ENCODE measurements at places on chromosomes 1 and 21. TPM values are rescaled to one million over a fixed set of nuclear protein-coding genes. Genes with fewer than 3 reads are reported as not detected.

DNA sequence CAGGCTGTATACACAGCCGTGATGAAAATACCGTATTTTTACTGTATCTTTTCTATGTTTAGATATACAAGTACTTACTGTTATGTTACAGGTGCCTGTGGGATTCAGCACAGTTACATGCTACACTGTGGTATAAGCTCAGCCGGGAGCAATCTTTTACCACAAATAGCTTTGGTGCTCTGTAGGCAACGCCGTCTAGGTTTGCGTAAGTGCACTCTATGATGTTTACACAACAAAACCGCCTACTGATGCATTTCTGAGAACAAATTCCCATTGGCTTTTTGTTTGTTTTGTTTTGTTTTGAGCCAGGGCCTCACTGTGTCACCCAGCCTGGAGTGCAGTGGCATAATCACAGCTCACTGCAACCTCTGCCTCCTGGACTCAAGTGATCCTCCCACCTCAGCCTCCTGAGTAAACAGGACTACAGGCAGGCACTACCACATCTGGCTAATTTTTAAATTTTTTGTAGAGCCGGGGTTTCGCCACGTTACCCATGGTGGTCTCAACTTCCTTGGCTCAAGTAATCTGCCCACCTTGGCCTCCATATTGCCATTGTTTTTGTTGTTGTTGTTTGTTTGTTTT is 81.0 kb downstream of the SCCPDH start:
- DNase-seq = no peak

DNA sequence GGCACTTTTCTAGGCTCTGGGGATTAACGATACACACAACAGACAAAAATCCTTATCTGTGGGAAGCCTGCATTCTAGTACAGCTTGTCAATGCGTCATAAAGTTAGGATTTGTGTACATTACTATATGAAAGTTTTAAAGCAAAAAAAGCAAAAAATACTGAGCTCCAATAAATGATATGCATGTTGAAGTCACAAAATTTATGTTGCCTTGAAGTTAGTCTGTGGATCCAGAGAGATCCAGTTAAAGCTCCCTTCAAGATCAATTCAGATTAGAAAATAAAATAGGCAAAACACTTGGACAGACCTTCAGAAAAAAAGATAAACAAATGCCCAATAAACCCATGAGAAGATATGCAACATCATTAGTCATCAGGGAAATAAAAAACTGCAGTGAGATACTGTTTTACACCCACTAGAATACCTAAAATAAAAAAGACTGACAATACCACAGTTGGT is 33.1 kb upstream of the KCNQ4 start:
- no peak for DNase-seq

- DNase-seq = no peak
Measured at GRCh38 chr1:30294508-30294907, 428.9 kb downstream of the MATN1 start.

- DNase-seq = no peak
Measured at GRCh38 chr1:197150336-197151005, 4.0 kb upstream of the ASPM start.

GRCh38 chr21:42121794-42122193 is 50.7 kb downstream of the UMODL1 start:
- peak; percentile 71 for DNase-seq

GRCh38 chr1:155834296-155834926 is 22.6 kb downstream of the GON4L start:
- DNase-seq = no peak

DNA sequence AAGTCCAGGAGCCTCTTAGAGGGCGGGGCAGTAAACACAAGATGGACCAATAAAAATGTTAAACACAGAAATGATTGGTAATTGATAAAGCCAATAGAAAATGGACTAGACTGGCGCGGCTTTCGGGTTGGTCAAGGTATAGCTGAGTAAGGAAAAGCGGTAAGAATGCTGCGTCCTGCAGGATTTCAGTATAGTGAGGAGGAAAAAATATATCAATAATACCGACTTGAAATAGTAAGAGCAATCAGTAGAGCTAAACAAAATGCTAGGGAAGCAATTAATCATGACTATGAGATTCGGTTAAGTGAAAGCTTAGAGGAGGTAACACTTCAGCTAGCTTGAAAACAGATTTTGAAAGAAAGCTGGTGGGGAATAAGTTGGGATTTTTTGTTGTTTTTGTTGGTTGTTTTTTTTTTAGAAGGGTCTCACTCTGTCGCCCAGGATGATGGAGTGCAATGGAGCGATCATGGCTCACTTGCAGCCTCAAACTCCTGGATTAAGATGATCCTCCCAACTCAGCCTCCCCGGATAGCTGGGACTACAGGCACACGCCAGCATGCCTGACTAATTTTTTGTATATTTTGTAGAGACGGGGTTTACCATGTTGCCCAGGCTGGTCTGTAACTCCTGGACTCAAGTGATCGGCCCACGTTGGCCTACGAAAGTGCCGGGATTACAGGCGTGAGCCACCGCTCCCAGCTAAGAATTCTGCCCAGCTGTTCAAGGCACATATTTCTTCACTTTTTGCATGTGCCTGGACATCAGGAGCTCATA is 711 bp upstream of the TESK2 start:
- no peak for DNase-seq

DNA sequence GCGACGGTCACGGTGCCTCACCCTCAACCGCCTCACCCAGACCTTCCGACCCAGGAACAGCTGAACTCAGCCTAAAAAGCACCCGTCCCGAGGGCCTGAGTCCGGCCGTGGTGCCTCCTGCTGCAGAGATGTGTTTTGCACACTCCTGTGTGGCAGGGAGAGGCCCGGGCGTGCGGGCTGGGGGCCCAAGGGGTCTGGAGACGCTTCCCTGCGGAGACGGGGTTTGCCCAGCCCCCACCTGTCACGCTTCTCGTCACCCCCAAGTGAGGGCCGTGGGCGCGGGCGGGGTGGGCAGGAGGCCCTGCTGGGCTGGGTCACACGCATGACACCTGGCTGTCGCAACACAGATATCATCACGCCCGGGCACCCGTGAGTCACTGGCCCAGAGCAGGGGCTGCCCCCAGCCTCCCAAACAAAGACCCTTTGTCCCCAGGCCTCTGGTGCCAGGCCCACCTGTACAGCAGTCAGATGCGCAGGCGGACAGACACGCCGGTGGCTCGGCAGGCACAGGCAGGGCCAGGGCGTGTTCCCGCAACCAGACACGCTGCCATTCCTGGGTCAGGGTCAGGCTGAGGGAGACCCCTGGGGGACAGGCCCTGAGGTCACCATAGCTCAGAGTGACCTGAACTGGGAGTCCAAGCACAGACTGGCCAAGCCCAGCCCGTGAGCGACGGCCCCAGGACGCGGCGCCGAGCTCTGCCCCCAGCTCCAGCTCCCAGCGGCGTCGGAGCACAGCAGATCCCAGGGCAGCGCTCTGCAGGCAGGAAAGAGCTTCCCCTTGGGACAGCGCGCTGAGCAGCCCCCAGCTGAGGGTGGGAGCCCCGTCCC is 6.1 kb downstream of the B3GALT6 start:
- no peak for DNase-seq

DNA sequence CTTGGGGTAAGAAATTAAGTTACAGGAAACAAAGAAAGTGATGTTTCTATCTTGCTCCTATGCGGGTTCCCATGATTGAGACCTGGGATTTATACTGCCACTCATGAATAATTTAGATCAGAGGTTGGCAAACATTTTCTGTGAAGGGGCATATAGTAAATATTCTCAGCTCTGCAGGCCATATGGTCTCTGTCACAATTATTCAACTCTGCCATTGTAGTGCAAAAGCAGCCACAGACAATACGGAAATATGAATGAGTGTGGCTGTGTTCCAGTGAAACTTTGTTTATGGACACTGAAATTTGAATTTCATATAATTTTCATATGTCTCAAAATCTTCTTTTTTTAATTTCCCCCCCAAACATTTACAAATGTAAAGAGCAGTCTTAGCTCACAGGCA is 127.2 kb downstream of the FOXD2 start:
- DNase-seq = no peak

DNA sequence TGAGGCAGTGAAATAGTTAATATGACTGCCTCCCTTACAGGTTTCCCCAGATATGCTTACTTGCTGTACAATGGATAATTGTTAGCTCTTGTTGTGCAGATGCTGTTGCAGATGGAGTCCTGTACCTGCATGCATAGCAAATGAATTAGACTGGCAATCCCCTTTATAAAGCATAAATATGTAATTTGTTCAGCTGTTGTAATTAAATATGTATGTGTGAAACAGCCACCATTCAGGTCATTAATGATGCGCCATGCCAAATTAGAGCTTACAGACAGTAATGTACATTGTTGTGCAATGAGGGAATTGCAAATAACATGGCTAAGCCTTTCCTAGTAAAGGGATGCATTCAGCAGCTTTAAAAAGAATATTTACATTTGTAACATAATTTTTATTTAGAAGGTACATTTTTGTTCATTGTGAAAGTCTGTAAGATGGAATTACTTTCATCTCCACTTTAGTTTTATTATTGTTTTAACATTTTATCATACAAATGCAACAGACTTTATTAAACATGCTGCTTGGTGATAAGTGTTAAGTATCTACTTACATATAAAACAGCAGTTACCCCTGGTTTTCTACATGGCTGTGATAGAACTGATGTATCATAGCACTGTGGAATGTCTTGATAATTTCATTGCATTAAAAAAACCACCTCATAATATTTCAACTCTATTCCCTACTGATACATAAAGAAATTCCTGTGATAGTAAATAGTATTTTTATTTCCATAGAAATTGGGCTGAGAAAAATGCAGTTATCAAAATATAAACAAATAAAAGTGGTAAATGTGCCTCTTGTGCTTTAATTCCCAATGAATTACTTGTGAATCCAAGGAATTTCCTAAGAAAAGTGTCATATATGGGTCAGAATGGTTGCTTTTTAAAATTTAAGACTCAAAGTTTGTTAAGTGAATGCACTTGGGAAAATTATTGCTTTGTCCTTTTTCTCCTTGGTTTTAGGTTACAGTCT is 99.0 kb downstream of the NFIA start:
- no peak for DNase-seq

- DNase-seq = no peak
Measured at GRCh38 chr1:70896224-70896623, 151.4 kb downstream of the PTGER3 start.

- DNase-seq = no peak
Measured at GRCh38 chr1:101311146-101311920, 74.5 kb downstream of the S1PR1 start.

DNA sequence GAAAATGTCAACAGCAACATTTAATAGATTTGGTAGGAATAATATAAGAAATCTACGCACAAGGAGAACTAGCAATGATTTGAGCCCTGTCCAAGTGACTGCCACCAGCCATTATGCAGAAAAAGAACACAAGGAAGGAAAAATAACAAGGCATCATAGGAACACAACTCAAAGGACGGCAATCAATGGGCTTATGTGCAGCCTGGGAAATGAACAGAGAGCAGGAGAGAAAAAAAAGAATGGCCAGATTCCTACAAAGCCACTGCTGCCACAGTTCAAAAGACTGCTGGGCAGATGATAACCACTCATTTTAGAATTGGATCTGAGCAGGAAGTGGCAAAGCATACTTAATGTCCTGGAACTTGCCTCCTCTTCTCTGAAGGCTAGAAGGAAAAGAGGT is 274.3 kb upstream of the CAMK1G start:
- DNase-seq = no peak

CELA3A gene
- total RNA-seq = not detected

ESPN gene
- total RNA-seq = 300 TPM

AMY1C gene
- not detected for total RNA-seq

TEDDM1 gene
- not detected for total RNA-seq

RAP1A gene
- 41.4 TPM for total RNA-seq

MAST2 gene
- 167 TPM for total RNA-seq

SOAT1 gene
- total RNA-seq = 11.0 TPM
